ENCODE measurements at places on chromosomes 7 and 10. TPM values are rescaled to one million over a fixed set of nuclear protein-coding genes. Genes with fewer than 3 reads are reported as not detected.

CPN1 gene
- not detected for polyA plus RNA-seq

TMEM178B gene
- polyA plus RNA-seq, result 0.03 TPM

ABCB4 gene
- polyA plus RNA-seq, result not detected

ASB13 gene
- 12.5 TPM for polyA plus RNA-seq

ENTPD1 gene
- 0.17 TPM for polyA plus RNA-seq

SPDYE11 gene
- polyA plus RNA-seq, result not detected

GTF2I gene
- polyA plus RNA-seq, result 68.1 TPM

GRB10 gene
- 0.47 TPM for polyA plus RNA-seq

DPY19L1 gene
- polyA plus RNA-seq, result 0.76 TPM

C10orf53 gene
- not detected for polyA plus RNA-seq

PGAM2 gene
- not detected for polyA plus RNA-seq

HABP2 gene
- not detected for polyA plus RNA-seq

PIP gene
- not detected for polyA plus RNA-seq

NPC1L1 gene
- polyA plus RNA-seq, result not detected

CLCN1 gene
- polyA plus RNA-seq, result not detected

GNGT1 gene
- polyA plus RNA-seq, result not detected

LGI1 gene
- not detected for polyA plus RNA-seq

ENKUR gene
- polyA plus RNA-seq, result not detected

TBC1D12 gene
- polyA plus RNA-seq, result not detected

GDF10 gene
- not detected for polyA plus RNA-seq
